ENCODE measurements at places on chromosomes 1 and 21.

DNA sequence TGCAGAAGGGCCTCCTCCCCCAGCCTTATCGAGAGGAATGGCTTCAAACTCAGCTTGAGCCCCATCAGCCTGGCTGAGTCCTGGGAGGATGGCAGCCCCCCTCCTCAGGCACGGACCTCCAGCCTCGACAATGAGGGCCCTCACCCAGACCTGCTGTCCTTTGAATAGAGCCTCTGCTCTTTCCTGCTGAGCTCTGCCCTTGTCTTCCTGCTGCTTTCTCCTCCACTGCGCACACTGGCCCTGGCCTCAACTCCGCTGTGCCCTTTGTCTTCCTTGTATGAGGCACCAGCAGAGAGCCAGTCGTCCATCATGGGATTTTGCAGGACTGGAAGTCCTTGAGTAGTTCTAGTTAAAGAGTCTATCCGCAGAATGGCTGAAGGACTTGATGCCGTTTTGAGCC is 2.0 kb downstream of the C1orf226 start:
- DNase-seq: no peak

GRCh38 chr1:223189903-223190724 is 47.1 kb upstream of the TLR5 start:
- DNase-seq: peak; percentile 40

GRCh38 chr1:10784998-10785727 is 11.3 kb downstream of the CASZ1 start:
- no peak for DNase-seq

GRCh38 chr1:236161230-236161629 is 18.9 kb downstream of the GPR137B start:
- no peak for DNase-seq

GRCh38 chr1:27538793-27539192 is 48.8 kb upstream of the WASF2 start:
- no peak for DNase-seq
